Islet precursor cell (in vitro differentiated cells): ENCODE measurements at places on chromosomes 4 and X.

DNA sequence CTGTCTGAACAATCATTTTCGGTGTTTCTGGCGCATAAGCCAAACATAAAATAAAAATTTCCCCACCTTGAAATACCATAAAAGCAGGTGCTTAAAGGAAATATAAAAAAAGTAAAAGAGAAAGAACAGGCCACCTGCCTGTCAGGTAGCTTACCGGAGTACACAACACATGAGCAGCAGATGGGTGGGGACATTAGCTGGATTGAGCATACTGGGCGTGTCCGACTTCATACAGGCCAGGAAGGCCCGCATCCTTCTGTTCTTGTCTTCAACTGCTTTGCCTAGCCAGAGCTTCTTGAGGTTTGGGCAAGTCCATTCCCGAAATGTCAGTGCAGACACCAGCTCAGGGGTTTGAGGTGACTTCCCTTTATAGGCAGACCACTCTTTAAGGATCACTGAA, 66.7 kb downstream of the FAM120C start:
- DNase-seq: no peak

DNA sequence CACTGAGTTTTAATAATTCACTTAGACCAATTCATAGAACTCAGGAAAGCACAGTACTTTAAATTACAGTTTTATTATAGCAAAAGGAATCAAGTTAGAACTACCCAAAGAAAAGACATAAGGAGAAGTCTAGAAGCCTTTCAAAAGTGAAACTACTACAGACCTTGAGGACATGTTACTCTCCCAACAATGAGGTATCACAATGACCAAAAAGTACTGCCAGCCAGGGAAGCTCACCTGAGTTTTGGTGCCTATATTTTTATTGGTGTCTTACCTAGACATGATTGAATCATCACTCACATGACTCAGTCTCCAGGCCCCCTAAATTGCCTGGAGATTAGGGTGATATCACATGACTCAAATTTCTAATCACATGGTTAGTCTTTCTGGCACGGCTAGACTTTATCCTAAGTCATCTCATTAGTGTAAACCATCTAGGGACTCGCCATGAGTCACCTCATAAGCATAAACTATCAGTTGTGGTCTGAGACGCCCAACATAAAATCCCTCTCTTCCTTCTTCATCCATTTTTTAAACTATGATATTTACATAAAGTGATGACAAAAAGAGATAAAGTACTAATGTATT, 372.3 kb downstream of the TMA16 start:
- no peak for DNase-seq

- no peak for DNase-seq
Observed at GRCh38 chr4:13597141-13597540, 30.4 kb downstream of the BOD1L1 start.

DNA sequence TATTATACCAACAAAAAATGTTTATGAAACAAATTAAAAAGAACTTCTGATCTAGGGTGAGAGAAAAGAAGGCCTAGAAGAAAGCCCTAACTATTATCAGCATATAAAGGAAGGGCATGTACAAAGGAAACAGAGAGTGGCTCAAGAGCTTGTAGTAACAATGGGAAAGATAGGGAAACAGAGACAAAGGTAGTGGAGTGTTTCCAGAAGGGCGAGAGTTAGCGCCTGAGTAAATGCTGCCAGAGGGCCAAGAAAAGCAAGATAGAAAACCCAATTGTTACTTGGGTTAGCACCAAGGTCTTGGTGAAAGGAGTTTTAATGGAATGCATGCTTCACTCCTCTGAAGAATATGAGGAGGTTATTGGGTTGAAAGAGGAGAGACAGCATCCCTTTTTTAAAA, 16.5 kb upstream of the MSL3 start:
- DNase-seq: no peak

GRCh38 chr4:150310159-150310895, 232.1 kb downstream of the DCLK2 start:
- DNase-seq: no peak

- no peak for DNase-seq
Observed at GRCh38 chrX:80876877-80877276, 67.2 kb upstream of the BRWD3 start.

- DNase-seq: no peak
Observed at GRCh38 chrX:22126327-22126726, 94.2 kb downstream of the PHEX start.

DNA sequence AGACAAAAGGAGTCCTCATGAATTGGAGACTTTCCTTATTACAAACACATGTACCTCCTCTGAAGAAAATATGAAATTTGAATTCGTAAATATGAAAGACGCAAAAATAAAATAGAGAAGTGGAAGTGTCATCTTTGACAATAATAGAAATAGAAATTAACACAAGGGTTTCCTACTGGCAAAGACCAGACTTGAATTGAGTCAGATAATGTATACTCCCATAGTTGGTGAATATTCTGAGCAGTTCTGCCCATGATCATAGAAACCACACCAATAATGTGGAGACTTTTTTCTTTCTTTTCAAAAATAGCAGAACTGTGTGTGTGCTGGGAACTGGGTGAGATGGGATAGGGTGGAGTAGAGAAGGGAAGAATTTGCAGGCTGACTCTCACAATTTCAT, 277.7 kb upstream of the TET2 start:
- no peak for DNase-seq

- DNase-seq: no peak
Observed at GRCh38 chr4:44652002-44652401, 577 bp upstream of the YIPF7 start.

- peak; percentile 95 for DNase-seq
Observed at GRCh38 chrX:12946838-12947544, 27.9 kb upstream of the TMSB4X start.

DNA sequence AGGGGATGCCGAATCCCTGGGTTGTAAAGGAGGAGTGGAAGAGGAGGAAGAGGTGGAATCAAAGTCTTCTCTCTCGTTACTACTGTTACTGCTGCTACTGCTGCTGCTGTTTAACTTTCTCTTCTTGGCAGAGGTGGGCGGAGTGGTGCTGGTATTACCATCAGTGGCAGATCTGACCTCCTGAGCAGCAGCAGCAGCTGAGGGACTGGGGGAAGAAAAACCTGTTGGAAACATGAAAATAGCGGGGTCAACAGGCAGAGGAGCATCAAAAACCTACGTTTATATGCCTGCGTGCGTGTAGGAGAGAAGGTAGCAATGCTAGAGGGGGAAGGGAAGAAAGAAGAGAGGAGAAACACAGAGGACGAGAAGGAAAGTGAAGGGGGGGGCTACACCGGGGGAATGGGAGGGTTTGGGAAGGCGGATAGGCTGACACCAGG, 339 bp downstream of the CUL4B start:
- DNase-seq: peak; percentile 66

DNA sequence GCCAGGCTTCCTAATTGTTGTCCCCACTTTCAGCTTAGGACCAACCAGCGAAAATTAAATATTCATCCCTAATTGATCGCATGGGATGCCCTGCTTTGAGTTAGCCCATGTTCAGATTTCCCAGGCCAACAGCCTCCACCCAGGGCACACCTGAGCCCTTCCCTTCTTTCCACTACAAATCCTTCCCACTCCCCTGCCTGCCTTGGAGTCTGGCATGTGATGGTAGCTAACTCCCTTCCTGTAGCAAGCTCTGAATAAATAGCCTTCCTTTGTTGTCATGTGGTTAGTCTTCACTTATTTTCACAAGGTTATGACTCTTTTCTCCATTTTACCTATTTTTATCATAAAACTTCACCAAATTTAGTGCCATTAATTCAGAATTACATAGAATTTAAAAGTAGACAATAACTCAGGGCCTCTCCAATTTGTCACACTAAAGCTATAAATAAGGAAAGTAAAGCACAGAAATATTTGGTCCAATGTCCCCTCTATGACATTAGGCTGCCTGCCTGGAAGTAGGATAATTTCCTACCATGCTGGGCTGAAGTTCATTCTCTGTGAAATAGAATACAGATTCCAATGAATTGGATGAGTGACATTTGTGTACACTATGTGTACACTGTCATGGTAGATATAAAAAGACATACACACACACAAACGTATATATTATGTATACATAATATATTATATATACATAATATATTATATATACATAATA, 166.4 kb upstream of the CPEB2 start:
- DNase-seq: no peak

GRCh38 chr4:86497980-86498862, 95.9 kb upstream of the PTPN13 start:
- DNase-seq: peak; percentile 62

DNA sequence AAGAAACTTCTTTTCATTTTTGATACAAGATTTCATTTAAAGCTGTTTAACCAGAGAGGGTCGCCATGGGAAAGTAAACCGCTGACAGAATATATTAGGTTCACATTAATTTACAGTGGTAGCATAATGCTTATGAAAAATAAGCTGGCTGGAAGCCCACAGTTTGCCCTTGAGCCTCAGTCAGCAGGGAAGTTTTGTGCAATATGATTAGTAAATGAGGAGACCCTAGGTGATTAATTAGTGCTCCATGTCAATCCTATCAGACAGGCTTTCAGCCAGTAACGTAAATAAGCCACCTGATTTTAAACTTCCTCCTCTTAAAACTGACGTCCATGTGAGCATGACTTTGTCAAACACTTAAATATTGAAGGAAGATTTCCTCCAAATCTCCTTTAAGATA, 134.2 kb downstream of the TSPAN5 start:
- no peak for DNase-seq

GRCh38 chr4:950136-951020, 18.1 kb downstream of the TMEM175 start:
- peak; percentile 30 for DNase-seq

GRCh38 chr4:13171292-13172057, 312.7 kb downstream of the RAB28 start:
- no peak for DNase-seq

- DNase-seq: no peak
Observed at GRCh38 chr4:7665321-7665720, 230.6 kb upstream of the PSAPL1 start.

DNA sequence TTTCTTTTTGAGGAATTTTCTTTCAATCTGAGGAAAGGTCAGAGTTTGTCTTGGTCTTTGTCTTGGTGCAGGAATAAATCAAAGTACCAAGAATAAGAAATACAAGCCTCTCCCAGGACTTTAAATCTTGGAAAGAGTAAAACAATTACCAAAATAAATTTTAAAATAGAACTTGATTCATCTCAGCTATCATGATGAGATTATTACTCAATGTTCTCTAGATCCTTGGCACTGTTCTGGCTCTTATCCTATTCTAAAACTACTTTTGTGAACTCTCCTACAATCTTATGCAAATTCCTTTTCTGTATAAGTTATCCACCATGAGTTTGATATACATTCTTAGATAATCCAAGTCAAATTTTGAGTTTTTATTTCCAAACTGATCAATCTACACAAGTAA, 464.3 kb downstream of the PPARGC1A start:
- no peak for DNase-seq

DNA sequence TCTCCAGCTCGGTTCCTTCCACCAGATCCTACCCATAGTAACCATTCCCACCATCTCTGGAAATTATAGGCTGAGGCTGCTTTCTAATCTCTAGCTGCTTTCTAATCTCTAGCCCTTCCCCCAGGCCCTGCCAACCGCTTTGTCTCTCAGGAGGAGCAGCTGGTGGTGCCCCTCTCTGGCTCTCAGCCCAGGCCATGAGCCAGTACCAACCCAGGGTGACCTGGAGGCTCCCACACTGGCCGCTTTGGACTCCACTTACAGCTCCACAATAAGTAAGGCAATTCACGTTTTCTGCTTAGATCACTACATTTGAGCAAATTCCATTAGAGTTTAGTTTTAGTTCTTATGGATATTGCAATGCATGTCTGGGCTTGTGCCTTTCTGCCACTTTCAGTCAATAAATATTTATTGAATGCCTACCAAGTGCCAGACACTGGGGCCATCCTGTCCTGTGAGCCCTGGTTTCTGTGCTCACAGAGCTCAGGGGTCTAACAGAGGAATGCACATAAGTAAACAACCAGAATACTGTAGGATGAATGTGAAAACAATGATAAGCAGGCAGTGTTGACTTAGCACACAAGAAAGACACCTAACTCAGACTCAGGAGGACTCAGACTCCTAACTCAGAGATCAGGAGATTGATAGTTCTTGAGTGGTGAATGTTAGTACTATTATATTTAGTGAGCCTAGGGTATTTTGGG, 38.9 kb downstream of the SMC1A start:
- DNase-seq: no peak

GRCh38 chrX:32183066-32183465, 1028.3 kb downstream of the DMD start:
- no peak for DNase-seq

GRCh38 chrX:136032370-136032769, 47.1 kb downstream of the SLC9A6 start:
- DNase-seq: no peak

GRCh38 chr4:19030048-19030447, 1008.5 kb upstream of the LCORL start:
- peak; percentile 51 for DNase-seq

- DNase-seq: peak; percentile 69
Observed at GRCh38 chr4:145779319-145779801, 99.4 kb downstream of the C4orf51 start.

DNA sequence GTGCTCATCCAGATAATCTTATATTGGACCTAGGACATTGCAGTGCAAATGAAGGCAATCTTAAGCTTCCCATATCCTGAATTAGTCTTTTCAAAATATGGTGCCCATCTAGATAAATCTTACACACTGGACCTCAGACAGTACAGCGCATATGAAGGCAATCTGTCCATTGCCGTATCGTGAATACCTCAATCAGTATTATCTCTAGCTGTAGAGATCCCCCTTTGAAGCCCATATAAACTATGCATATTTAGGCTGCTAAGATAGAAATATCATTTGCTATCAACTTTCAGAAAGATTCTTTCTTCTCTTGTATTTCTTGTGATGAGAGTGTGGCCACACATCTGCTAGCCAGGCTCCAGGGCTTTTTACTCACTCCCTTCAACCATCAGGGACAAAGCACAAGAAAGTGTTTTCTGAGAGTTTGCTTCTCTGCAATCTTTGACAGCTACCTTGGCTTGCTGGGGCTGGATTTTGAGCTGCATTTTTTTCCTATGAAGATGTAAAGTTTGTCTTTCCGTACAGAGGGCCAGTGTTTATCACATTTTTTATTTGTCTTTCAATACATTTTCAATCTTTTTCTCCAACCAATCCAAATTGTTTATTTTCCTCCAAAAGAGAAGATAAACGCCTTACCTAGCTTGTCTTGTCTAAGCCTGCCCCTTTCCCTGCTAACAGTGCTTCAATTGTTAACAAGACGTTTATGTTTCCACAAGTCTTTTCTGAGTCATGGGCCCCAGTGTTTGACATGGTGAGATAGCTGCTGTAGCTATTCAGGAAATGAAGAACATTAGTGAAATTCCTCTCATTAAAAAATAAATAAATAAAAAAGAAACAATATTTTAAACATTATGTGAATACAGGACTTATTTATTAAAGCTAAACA, 57.6 kb upstream of the FAT1 start:
- DNase-seq: peak; percentile 68
